ENCODE measurements at places on chromosomes 6 and 20.

DNA sequence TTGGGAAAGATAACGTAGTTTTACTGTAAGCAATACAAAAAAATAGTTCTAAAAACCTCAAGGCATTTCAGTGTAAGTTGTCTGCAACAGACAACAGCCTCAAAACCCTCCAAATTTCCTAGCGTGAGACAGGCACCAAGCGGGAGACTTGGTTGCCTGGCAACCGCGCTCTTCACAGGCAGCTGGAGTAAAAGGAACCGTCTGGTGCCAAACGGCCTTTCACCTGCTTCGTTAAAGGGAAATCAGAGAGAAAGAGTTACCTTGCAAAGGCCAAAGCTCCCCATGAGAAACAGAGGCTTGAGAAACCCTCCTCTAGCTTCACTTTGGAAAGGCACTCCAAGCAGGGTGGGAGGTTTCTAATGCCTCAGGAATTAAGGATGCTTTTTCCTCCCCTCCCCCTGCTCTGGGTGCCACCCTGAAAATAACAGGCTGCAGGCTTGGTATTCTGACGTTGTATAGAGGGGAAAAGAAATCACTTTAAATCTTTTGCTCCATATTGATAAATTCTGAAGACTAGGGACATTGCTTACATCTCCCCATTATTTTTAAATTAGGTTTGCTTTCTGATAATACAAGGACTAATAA is 129.7 kb upstream of the UFL1 start:
- DNase-seq = peak; percentile 51

- peak; percentile 40 for DNase-seq
Measured at GRCh38 chr6:34657307-34657978, 39.1 kb downstream of the ILRUN start.

GRCh38 chr6:153103319-153103655 is 27.8 kb downstream of the RGS17 start:
- DNase-seq = no peak

GRCh38 chr6:39048481-39049399 is at the start of gene GLP1R:
TSS of gene GLP1R (plus strand) at chr6:39048781. CDS start at chr6:39048841, 60 bp downstream.
- DNase-seq = no peak

DNA sequence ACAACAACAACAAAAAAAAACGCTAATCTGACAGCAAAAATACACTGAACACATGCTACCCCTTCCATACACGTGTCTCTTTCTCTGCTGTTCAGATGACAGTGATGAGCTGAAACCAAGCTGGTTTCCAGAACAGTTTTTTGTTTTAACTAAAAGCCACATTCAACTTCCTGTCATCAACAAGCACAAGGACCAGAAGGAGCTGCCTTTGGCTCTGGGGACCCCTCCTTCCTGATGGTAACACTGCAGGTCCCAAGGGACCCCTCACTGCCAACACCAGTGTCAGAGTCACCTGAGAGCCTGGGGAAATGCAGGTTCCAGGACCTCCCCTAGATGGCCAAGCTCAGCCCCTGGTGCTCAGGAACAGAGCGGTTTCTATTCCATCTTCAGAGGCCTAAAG is 6.0 kb downstream of the CST7 start:
- peak; percentile 81 for DNase-seq

DNA sequence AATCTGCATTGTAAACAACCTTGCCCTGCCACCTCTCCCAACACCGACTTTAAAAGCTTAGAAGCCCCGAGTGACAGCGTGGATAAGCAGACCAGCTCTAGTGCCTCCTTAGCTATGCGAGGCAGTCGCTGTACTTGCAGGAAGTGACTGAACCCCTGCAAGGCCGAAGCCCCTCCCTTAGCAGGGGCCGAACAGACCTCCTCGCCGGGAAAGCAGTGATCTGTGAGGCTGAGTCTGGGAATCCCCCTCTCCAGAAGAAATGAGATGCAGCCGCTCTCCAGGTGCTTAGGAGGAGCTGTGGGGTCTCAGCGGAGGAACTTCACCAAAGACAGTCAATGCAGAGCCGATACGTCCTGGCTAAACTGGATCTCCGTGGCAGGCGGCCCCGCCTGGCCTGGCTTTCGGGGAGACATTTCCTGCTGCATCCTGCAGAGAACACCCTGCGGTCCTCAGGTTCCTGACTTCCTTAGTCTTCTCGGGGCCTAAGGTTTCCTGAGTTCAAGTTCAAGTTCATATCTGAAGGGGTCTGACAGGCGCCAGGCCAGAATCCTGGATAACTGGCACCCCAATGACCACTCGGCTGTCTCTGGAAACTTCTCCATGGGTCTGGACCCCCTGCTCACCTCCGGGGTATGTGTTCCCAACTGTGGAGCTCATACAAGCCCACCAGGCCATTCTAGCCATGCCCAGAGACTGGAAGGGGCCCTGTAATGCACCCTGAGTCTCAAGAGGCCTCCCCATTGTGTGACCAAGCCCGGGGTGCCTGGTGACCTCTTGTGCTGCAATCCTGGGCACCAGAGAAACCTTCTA is 20.4 kb upstream of the FRMD1 start:
- DNase-seq = no peak

GRCh38 chr6:162443101-162443500 is 284.5 kb downstream of the PRKN start:
- no peak for DNase-seq

DNA sequence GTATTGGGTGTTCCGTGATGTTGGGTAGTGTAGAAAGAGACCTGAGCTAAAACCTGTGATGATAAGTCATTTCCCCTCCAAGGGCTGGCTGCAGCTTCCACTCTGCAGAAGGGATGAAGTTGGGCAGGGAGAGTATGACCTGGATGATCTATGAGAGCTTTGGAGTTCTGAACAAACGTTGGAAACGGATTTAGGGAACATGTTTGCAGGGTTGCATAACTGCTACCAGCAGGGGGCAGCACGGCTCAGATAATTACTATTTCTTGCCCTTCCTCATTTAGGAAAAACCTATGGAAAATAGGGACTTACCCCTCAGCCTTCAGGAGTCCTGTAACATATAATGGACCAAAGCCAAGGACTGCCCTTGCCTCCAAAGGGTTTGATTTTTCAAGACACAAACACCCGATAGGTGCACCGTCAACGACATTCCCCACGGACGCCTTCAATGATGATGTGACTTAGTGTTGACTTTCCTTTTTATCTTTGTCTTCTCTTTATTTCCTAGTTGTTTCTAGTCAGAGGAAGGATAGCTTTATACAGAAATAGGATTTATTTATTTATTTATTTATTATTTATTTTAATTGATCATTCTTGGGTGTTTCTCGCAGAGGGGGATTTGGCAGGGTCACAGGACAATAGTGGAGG is 164.9 kb upstream of the SASH1 start:
- DNase-seq = peak; percentile 11

- DNase-seq = no peak
Measured at GRCh38 chr6:165755583-165755982, 92.5 kb upstream of the PDE10A start.

GRCh38 chr6:113047932-113048331 is 700.8 kb downstream of the RFPL4B start:
- no peak for DNase-seq

- DNase-seq = no peak
Measured at GRCh38 chr6:52493669-52494068, 73.5 kb downstream of the EFHC1 start.

GRCh38 chr6:128007658-128008057 is 106.8 kb upstream of the THEMIS start:
- no peak for DNase-seq

GRCh38 chr6:130259140-130259539 is 36.4 kb upstream of the SAMD3 start:
- no peak for DNase-seq

DNA sequence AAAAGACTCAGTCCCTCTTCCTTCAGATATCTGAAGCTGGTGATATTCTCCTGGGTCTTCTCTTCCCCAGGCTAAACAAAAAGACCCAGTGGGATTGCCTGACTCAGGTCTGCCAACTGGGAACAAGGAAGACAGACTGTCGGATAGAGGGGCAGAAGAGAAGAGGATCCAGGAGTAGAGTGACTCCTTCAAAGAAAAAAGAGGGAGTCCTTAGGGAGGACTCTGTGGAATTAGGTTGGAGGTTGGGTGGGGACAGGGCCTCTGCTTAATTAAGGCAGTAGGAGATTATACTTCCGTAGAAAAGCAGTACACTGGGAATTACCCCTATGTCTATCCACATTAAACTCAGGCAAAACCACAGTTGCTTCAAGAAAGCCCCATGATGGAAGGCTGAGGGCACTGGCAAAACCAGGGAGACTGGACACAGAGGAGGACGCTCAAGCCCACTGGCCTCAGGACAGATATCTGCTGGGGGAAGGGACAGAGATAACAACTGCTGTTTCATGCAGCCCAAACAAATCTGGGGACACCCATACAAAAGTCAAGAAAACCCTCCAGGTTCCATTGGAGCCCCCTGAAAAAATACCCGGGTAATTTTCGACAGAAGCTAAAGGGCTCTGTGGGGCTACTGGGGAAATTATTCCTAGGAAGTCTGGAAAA is 5.7 kb downstream of the BCL2L1 start:
- DNase-seq = no peak

DNA sequence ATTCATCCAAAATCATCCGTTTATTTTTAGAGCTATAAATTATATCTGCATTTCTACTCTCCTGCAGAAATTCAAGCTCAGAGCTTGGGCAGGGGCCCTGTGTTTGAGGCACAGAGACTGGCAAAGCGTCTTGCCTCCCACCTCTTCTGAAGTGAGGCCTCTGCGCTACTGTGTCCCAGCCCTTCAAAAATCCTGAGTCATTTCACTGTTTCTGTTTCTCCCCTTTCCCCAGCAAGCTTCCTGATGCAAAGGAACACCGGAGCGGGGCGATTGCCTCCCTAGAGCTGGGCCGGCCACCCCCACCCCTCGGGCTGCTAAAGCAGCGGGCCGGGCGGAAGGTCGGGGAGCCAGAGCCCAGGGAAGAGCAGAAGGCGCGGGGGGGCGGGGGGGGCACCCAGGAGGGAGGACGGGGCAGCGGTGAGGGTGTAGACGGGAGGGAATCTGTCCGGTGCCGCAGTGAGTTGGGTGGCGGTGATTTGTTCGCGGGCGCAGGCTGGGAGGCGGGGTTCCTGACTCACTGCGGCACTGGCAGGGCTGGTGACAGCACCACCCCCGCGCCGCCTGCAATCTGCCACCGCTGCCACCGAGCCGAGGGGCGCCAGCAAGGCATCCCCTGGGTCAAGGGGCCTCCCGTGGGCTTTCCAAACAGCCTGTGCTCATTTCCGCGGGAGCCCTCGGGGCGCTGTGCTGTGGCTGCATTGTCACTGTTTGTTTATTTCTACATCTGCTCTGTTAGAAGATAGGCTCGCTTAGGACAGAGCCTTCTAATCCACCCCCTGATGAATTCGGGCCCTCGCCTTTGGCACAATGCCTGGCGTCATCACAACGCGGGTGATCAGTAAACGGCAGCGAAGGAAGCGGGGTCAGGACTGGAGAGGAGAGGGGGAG is 46.5 kb upstream of the SNAP25 start:
- DNase-seq = no peak

GRCh38 chr6:108597572-108598304 is 37.0 kb downstream of the FOXO3 start:
- no peak for DNase-seq

DNA sequence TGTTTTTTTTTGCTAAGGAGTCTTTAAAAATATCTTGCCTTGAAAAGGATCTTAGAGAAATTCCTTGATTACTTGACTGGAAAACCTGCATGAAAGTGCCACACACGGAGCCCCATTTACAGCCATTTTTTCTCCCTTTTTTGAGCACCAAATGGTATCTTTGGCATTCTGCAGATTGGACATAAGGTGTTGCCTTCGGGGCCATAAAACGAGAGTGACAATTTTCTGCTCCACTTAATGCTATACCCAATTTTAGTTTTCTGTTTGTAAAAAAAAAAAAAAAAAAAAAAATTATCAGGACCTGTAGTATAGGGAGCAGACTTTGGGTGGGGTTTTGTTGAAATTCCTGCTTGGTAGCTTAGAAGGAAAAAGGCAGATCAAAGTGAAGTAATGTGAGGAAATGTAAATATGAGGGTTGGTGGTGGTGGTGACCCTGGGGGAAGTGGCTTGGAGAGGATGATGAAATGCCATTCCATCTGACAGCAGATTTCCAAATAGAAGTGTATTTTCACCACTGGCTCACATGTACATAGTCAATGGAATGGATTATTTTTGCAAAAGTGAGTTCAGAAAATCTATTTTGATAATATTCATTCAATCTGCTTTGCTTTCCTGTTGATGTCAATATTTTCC is 212.1 kb upstream of the SOX4 start:
- no peak for DNase-seq

DNA sequence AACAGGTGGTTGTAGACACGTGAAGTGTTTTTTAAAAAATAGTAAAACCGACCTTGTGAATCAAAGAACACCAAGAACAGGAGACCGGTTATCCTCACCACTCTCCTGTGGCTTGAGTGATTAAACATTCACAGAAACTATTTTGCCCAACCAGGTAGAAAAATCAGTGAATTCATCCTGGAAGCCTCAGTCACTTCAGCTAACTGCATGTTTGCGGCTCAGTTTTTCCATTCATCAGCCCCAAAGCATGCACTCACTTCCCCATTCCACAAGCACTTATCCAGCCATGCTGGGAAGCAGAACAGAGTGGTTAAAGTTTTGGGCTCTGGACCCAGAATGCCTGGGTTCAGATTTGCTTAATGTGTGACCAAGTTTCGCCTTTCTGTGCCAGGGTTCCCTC is 2.4 kb downstream of the LRRN4 start:
- DNase-seq = no peak

GRCh38 chr20:58855506-58856389 is 3.2 kb downstream of the GNAS start:
- DNase-seq = no peak

DNA sequence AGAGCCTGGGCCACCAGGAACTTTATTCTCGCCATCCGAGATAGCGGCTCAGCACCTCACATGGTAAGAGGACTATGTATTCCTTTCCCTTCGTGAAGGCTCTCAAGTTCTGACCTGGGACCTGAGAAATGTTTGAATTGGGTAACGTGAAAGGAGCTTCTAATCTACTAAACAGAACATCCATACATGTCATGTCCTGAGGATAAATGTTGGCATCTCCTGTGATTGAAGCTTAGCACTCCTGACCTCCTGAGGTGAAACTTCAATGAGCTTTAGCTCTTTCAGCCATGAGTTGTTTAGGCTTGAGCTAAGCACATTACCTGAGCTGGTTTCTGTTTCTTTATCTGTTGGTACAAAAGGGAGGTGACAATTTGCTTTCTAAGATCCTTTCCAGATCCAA is 280.9 kb downstream of the PACRG start:
- no peak for DNase-seq

- no peak for DNase-seq
Measured at GRCh38 chr6:158223926-158224325, 55.8 kb downstream of the GTF2H5 start.

DNA sequence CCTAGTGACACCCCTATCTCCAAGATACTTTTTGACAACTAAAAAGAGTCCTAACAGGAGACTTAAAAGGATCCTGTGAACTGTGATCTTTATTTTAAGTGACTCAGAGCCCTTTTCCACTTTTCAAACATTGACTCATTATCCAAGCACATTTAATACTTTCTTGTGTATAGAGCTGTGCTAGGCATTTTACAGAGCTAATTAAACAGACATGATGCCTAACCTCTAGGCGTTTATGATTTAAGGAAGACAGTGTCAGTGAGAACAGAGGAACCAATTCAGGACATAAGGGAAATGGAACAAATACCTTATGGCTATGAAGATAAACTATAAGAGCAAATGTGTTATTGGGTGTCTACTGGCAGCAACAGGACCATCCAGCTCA is 282.6 kb downstream of the TPBG start:
- DNase-seq = no peak

GRCh38 chr20:61643656-61644377 is 391.8 kb downstream of the CDH4 start:
- no peak for DNase-seq

- no peak for DNase-seq
Measured at GRCh38 chr6:35474131-35474941, 6.1 kb downstream of the RPL10A start.

- DNase-seq = no peak
Measured at GRCh38 chr6:166559211-166559610, 27.3 kb downstream of the RAMACL start.

Measured in Jurkat, Clone E6-1 (cell line).